Stimulated activated CD4-positive, alpha-beta T cell treated with anti-CD3 and anti-CD28 coated beads, Interleukin-1b, Interleukin-23, amount 100 ng/mL, for 24 hours (primary cell): ENCODE measurements at places on chromosomes 2 and 18.

- DNase-seq = no peak
Measured at GRCh38 chr2:3871002-3871401, 167.6 kb downstream of the DCDC2C start.

DNA sequence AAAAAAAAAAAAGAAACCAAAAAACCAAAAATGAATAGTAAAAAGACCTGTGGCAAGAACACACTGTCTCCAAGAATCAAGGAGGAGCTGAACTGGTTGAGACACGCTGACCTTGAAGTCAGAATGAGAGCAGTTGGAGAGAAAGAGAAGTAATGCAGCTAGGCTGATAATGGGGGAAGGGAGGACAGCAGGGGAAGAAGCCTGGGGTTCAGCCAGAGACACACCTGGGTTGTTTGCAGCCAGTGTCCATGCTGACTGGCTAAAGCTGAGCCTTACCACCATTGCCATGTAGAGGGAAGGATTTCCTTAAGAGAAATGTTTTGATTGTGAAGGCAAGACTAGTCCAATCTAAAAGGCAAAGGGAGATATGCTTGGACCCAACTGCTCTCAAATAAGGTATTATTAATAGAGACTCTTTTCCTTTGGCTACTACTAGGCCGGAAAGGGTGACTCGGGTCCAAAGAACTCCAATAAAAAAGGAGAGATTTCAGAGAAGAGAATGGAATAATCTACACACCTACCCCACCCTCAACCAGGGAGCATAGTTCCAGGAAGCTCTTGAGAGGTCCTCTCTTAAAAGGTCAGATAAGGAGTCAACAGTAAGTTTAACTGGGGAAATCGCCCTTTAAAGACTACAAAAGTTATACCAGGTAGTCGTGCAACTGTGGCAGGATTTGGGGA, 25.2 kb upstream of the REL start:
- DNase-seq = no peak

GRCh38 chr18:48663931-48664847, 125.4 kb downstream of the CTIF start:
- DNase-seq = peak; percentile 13

DNA sequence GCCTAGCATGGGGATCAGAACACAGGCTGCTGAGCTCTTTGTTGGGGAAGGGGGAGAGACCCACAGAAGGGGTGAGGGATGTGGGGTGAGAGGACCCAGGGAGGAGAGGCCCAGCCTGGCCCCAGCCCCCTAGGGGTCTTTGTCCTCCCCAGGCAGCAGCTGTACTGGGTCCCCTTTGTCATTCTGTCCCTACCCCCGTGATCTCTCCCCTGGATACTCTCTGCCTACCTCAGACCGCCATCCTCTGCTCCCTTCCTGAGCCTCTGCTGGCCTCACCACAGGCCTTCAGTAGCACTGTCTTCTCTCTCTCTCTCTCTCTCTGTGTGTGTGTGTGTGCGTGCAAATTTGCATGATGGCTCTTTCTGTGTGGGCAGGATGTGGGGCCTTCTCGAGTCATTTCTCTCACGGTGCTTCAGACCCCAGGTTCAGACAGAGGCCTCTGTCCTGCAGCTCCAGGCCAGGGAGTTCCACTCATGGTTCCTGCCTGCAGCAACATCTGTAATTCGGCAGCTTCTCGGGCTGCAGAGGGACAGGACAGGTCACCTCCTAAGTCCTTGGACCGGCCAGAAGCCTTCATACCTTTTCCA, 1.4 kb downstream of the PSD4 start:
- DNase-seq = no peak

GRCh38 chr2:11610624-11611242, 59.3 kb downstream of the NTSR2 start:
- DNase-seq = no peak

- no peak for DNase-seq
Measured at GRCh38 chr2:64593035-64593655, 60.6 kb downstream of the SERTAD2 start.

DNA sequence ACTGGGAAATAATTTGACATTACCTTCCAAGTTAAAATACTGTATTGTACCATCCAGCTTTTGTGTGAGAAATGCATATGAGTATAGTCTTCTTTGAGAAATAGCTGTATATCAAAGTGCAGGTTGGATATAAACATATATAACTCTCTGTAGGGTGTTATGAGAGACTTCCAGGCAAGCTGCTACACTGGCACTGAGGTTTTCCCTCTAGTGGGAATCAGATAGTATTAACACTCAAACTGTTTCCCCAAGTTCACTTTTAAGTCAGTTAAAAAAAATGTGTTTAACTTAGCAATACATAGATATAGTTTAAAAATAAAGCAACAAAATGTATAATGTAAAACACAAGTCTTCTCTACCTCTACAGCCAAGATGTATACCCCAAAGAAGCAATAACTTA, 368.4 kb upstream of the SLC8A1 start:
- DNase-seq = no peak

- no peak for DNase-seq
Measured at GRCh38 chr18:57925706-57926105, 118.3 kb upstream of the NEDD4L start.

DNA sequence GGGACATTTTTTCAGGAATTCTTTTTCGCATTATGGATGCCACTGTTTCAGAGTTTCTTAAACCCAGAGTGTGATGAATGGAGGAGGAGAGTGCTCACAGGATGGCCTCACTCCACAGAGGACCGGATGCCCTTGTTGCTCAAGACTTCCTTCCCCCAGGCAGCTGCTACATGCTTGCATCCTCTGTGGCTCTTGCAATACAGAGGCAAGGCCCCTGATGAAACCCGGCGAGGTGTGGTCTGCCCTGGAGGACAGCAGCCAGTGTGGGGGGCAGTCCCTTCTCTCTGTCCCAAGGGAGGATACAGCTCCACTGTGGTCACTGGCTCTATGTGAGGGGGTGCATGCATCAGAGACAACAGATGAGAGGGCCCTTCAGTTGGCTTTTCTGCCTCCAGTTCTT, 109.6 kb downstream of the SH3RF3 start:
- DNase-seq = no peak

DNA sequence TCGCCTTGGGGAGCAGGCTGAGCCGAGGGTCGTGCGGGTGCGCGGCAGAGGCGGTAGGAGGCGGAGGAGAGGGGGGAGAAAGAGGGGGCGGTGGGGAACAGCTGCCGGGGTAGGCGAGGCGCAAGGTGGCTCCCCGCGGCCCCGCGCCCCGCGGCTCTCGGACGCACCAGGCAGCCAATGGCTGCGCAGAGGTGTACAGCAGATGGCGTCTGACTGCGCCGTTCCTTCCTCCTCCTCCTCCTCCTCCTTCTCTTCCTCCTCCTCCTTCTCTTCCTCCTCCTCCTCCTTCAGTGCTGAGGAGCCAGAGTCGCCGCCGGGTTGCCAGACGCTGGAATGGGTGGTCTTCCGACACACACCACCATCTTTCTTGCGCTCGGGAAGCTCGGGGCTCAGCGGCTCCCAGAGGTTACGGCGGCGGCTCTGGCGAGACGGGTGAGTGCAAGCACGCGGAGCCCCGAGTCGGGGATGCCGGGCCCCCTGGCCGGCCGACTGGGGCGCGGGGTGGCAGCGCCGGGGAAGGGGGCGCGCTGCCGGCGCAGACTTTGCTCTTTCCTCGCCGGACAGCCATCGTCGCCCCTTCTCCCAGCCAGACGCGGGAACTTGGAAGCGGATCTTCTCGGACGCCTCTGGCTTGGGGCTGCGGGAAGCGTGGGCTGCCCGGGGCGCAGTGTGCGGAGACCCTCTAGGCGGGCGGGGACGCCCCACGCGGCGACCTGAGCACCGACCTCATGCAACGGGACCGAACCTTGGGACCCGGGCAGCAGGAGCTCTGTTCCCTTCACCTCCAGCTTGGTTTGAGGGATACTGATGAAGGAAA, at the start of gene THSD7B:
TSS of gene THSD7B (plus strand) at position 290 of the 817 bp plus-strand sequence. CDS start 116,634 bp downstream, outside the sequence.
- DNase-seq = no peak

GRCh38 chr2:236485519-236485918, 84.1 kb upstream of the ACKR3 start:
- no peak for DNase-seq

- no peak for DNase-seq
Measured at GRCh38 chr2:239167766-239168444, 232.9 kb downstream of the HDAC4 start.

- DNase-seq = no peak
Measured at GRCh38 chr2:239390546-239391285, 10.1 kb downstream of the HDAC4 start.

DNA sequence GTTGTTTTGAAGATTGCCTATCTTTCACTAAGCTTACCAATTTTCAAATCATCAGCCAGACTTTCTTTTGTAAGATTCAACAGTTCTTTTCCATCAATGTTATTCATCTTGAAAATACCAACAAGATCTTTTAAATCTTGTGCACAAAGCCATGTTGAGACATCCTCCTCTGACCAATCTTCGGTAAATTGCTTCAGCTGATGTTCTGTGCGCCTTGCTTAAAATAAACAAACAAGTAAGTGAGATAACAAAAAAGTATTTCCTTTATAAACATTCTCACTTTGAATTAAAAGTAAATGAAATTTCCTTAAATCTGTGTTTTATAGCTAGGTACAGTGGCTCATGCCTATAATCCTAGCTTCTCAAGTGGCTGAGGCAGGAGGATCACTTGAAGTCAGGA, 30.3 kb downstream of the WDSUB1 start:
- no peak for DNase-seq

DNA sequence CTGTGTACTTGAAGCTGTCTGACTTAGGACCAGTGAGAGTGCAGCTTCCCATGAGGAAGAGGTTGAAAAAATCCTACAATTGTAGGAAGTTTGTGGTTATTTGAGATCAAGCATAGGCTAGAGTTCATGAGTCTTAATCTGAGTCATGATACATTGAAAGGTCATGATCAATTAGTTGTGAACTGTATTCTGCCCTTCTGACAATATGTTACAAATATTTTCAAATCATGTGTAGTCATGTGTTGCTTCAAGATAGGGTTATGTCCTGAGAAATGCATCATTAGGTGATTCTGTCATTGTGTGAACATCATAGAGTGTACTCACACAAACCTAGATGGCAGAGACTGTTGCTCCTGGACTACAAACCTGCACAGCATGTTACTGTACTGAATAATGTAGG, 68.4 kb upstream of the MFF start:
- DNase-seq = no peak

- no peak for DNase-seq
Measured at GRCh38 chr18:13623348-13623747, 103.0 kb downstream of the FAM210A start.

DNA sequence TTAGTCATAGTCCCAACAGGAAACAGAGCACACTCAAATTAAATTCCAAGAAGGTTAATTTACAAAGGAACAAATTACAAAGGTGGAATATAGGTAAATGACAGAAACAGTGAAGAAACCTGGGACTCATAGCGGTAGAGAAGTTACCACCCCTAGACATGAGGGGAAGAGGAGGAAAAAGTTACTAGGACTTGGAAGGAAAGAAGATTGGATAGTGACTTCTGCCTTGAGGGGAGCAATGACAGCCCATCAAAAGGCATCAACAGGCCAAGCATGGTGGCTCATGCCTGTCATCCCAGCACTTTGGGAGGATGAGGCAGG, 2.4 kb upstream of the PDE11A start:
- no peak for DNase-seq

DNA sequence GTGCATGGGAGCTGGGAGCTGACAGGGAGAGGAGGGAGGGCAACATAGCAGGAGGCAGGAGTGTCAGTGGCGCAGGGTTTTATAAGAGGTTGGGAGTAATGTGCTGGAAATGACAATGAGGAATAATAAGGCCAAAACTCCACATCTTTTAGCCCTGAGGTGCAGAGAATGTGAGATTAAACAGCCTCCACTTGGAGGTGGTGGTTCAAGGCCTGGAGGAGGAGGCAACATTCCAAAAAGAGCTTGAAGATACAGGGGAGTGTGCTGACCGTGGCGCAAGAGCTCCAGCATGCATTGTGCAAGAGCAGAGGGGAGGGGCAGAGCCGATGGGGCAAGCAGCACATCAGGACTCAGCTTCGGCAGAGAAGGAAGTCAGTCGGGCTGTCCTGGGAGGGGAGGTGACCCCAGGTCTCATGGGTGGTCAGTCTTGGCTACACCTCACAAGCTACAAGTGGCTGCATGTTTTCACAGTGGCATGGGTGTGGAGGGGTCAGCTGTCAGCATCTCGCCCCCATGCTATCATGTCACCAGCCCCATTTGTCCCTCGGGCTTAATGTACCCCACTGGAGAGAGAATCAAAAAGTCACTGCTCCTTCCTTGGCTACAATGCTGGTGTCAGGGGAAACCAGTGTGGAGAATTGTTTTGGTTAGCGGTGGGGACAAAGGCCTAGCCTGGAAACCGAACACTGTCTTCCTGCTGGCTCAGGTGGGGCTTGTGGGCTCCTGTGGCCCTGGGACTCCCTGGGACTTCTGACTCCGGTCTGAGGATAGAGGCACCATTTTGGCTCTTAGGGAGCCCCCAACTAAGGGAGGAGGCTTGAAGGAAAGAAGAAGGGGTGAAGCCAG, 208.0 kb downstream of the ZFP36L2 start:
- no peak for DNase-seq

- DNase-seq = no peak
Measured at GRCh38 chr2:98944775-98945174, 8.8 kb upstream of the CRACDL start.

- DNase-seq = no peak
Measured at GRCh38 chr2:192381082-192381481, 186.3 kb upstream of the TMEFF2 start.

DNA sequence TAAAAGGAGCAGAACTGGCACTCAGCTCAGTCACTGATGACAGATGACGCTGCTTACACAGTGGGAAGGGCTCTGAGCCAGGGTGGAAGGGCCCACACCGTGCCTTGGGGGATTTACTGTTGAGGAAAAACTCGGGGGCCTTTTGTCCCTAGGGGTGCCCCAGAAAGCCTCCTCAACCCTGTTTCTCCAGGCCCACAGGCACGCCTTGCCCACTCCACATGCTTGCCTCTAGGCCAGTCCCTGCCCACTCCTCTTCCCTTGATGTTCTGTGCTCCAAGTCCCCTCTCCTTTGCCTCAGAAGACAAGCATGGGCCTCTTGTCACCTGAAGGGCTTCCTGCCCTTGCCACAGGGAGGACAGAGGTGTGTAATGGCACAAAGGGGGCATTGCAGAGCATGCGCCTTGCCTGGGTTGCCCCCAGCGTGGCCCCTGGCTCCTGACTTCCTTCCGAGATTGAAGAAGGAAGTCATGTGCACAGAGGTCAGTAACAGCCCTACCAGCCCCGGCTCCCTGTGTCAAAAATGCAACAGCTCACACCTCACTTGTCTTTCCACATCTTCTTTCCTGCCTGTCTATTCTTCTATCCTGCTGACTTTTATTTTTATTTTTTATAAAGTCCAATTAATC, 65.1 kb downstream of the LIPG start:
- no peak for DNase-seq
